ENCODE measurements at places on chromosomes 5 and 9.
A peak's percentile ranks its signal among the peaks of the same experiment; 100 is the strongest.

DNA sequence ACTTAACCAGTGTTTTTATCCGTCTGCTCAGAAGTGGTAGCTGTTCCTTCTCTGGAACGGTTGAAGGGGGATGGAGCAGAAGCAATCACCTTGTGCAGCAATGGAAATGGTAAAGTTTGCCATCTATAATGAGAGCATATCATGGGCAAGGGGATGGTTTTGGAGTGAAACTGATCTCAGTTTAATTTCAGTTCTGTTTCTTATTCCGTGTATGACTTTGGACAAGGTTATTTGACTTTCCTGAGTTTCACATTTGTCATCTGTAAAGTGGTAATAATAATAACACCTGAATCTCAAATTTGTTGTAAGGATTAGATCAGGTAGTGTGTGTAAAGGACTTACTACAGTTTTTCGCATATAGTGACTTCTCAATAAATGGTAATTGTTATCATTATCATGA, 106.1 kb downstream of the PCSK1 start:
- DNase-seq = no peak

GRCh38 chr5:140399979-140400729, 1.5 kb upstream of the ANKHD1 start:
- no peak for DNase-seq

DNA sequence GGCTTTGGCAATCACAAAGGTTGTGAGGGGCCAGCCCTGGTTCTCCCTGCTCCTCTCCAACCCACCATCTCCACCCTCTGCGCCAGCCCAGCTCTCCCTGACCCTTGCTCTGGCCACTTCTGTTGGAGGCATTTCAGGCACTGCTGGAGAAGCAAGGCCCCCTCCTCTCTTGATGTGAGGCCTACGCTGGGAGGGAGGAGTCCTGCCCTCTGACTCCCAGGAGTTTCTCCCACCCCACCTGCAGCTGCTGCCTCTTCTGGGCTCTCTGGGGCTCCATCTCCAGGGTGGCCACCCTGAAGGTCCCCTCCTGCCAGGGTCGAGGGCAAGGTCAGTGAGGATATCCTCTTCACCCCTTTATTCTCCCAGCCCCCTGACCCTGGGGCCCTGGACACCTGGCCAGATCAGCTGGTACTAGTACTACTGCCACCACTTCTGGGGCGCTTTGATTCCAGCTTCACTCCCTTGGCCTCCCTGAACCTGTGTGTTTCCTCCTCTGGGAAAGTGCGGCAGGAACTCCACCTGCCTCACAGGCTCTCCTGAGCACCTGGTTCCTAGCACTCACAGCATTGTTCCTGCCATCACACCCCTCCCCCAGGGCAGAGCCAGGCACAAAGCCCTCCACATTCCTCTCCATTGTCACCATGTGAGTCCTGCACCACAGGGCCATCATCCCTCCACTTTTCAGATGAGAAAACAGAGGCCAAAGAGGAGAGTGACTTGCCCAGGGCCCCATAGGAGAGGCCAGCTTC, 23.8 kb upstream of the TDRD7 start:
- no peak for DNase-seq

GRCh38 chr5:174448662-174449061, 275.7 kb upstream of the MSX2 start:
- no peak for DNase-seq

DNA sequence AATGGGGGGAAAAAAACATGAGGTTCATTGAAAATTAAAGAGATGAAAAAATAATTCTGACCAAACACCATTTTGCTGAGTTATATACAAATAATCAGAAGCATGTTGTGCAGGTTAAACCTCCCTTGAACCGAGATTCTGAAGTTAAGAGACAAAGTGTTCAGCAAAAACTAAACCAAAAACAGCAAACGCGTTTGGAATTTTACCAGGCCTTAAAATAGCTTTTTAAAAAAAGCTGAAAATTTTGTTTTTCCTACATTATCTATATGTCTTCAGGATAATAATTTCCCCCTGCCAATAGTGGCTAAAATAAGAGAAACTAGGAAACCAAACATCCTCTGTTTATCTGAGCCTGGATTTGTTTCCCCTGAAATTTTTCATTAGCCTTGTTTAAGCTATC, 191.7 kb upstream of the DAPK1 start:
- DNase-seq = no peak

GRCh38 chr5:76345582-76345981, 57.5 kb upstream of the IQGAP2 start:
- DNase-seq = no peak

DNA sequence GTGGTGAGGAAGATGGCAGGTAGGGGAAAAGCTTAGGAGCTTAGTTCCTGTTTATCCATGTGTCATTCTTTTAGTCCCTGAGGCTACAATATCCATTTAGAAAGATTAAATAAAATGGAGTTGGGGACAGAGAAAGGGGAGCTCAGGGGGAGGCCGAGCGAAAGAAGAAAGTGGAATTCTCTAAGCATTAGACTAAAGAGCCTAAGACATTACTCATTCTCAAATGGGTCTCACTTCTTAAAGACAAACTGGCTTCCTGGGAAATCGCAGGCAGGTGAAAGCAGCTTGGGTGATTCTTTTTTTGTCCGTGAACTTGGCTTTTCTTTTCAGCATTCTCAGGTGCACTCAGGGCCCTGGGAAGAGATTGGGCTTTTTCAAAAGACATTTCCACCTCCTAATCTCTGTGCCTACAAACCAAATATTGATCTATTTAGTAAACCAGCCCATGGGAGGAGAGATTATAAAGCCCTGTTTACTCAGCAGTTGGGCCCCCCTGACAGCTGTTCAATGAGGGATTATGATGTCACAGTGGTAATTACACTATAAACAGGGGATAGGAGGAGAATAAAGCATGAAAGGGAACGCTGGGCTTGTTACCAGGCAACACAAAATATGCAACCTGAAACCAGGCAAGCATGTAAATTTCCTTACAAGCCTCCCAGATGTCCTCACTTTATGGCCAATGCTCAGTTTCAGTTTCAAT, 584.0 kb downstream of the ACTL7B start:
- peak; percentile 86 for DNase-seq

DNA sequence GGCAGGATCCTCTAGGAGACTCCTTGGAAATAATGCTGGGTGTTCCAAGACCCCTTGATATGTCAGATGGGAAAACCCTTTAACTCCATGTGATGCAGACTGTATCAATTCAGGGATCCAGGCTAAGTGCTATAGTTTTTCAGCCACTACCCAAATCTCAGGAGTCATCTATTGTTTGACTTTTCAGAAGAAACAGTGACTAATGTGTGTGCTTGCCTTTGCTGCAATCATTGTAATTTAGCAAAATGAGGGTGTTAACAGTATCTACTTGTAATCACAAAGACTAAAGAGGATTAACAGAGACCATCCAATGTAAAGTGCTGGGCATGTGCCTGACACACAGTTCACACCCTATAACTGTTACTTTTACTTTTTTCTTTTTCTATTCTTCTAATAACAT, 309.6 kb upstream of the RFX3 start:
- DNase-seq = no peak

- peak; percentile 11 for DNase-seq
Measured at GRCh38 chr5:143128412-143129071, 274.9 kb downstream of the NR3C1 start.

DNA sequence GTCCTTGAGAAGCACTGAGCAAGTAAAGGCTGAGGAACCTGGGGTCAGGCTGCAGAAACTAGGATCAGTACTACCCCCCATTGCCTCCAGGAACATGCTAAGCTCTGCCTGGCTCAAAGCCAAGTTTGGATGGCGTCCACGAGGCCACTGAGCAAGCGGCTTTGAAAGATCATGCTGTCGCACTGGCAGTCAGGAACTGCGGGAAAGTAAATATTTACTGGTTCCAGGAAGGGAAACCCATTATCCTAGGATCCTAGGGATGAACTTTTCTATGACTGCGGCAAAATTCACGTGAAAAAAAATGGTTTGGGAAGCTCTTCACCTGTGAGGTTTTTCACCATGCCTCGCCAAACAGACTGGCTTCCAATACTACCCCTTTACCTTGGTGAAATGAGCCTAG, 75.3 kb upstream of the PJA2 start:
- no peak for DNase-seq

DNA sequence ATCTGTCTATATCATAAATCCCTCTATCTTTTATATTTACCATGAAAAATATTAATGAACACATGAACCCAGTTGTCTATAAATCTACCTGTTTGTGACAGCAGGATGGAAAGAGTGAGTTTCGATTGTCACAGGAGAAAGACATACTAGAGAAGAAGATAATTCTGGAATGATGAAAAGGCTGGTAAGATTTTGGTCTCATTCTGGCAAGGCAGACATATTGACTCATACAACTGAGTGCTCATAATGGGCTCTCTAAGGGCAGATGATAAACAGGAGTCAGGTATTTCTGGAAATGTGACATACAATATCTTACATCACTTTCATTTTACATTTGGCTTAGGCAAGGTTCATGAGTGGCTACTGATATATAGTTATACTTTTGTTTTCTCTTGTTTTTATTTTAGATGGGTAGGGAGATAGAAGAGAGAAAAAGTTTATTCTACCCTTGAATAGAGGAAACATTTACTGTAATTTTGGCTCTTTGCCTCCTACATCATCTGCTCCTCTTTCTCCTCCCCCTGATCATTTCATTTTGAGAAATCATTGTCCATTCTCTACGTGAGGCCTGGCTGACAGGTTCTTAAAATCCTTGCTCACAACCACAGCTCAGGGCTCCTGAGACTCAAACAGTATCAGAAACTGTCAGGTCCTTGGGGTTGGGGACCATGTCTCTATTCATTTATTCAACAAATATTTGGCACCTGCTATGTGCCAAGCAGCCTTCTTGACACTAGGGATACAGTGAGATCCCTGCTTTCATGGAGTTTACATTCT, 14.4 kb downstream of the ELOVL7 start:
- no peak for DNase-seq

DNA sequence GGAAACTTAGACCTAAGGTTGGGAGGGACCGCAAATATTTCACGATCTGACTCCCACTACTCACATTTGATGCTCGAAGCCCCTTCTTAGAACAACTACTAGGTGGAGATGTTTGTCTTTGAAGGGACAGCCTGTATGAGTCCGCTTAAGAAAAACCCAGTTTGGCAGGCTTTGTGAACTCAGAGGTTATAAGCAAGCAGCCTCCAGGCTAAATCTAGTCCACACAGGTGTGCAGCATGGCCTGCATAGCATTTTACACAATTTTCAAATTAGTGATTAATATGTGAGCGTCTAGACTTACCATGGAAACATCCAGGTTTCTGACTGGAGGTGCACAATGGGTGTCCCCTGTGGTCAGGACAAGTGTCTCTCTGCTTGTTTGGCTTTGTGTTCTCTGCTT, 127.1 kb downstream of the KIF4B start:
- DNase-seq = no peak

GRCh38 chr9:86424251-86424891, 70.2 kb upstream of the TUT7 start:
- DNase-seq = peak; percentile 38

- peak; percentile 34 for DNase-seq
Measured at GRCh38 chr9:125524583-125525355, 182.2 kb downstream of the MAPKAP1 start.

GRCh38 chr9:129301941-129302340, 123.9 kb upstream of the IER5L start:
- DNase-seq = no peak

- DNase-seq = no peak
Measured at GRCh38 chr5:138745268-138745667, 8.0 kb upstream of the CTNNA1 start.

DNA sequence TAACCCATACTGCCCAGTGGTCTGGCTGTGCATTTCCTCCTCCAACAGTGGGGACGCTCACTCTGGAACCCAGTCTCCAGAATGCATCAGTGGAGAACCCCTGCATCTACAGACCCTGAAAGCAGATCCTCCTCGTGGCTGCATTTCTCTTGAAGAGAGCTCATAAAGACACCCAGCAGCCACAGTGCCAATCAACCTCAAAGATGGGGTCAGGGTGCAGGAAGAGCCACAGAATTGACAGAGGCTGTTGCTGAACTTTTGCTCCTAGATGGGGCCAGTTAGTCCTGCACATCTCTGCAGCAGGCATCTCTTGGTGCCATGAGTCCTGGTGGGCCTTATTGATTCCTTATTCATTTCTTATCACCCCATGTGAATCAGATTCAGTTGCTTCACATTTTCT, 39.6 kb downstream of the ADRB2 start:
- no peak for DNase-seq

DNA sequence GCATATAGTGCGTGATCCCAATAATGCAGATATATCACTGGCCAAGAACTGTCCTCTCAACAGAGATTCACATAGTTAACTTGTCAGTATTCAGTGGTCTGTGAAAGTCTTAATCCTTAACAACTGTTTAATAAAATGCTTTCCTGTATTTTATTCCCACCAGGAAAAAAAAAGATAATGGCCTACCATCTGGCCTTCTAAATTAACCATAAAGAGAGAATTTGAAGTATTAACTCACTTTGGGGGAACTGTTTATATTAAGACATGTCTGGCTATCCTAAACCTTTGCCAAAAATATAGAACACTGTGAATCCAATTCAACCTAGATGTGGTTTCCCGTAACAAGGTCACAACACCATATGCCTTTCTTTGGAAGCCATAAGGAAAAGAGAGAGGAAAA, 818 bp upstream of the FREM1 start:
- no peak for DNase-seq
